Cardiac muscle cell (in vitro differentiated cells and primary cell): ENCODE measurements at places on chromosomes 1 and 21. TPM values are rescaled to one million over a fixed set of nuclear protein-coding genes. Genes with fewer than 3 reads are reported as not detected.
A peak's percentile ranks its signal among the peaks of the same experiment; 100 is the strongest.

DNA sequence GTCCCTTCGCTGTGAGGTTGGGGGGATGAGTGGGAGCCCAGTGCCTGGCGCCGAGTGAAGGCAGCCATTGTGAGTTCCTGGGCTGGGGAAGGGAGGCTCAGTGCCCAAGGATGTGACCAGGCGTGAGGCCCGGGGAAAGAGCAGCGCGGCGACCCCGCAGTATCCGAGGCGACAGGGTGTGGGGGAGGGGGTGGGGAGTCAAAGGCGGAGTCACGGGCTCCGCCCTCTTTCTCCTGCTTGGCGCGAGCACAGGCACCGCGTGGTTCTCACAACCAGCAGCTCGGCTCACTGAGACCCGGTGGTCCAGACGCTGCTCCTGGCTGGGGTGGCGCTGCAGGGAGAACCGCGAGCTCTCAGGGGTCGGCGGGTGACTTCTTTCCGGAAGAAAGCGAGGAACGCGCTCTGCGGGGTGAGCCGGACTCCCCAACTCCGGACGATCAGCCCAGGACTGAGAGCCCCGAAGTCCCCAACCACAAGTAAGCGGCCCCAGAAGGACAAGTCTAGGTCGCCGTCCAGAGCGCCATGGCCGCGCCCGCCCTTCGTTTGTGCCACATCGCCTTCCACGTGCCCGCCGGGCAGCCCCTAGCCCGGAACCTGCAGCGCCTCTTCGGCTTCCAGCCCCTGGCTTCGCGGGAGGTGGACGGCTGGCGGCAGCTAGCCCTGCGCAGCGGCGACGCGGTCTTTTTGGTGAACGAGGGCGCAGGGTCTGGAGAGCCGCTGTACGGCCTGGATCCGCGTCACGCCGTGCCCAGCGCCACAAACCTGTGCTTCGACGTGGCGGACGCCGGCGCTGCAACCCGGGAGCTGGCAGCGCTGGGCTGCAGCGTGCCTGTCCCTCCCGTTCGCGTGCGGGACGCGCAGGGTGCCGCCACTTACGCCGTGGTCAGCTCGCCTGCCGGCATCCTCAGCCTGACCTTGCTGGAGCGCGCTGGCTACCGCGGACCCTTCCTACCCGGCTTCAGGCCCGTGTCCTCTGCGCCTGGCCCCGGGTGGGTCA is at the start of gene HPDL:
Gene HPDL (plus strand): TSS at position 269 of the 997 bp plus-strand sequence. CDS start 254 bp downstream, at position 523.
- peaks cover 3% of the 10 kb centered on the region for H3K36me3 ChIP-seq
- DNase-seq, result peak; percentile 73
- no peak within 1 kb of the TSS for H3K27ac ChIP-seq
- H3K4me1 ChIP-seq, result no peaks in the 10 kb centered on the region
- no peaks in the 10 kb centered on the region for H3K27me3 ChIP-seq

GRCh38 chr1:185520188-185520920 is 203.3 kb upstream of the IVNS1ABP start:
- no peaks in the 10 kb centered on the region for H3K4me1 ChIP-seq
- no peaks in the 10 kb centered on the region for H3K36me3 ChIP-seq
- no peaks in the 10 kb centered on the region for H3K27me3 ChIP-seq
- no peak for DNase-seq
- H3K27ac ChIP-seq, result no peak overlapping the region
- H3K4me3 ChIP-seq, result no peak overlapping the region

The MPZ gene
- polyA plus RNA-seq, result 0.48 and 0.66 TPM in 2 replicates

GRCh38 chr1:228795596-228795995 is 60.3 kb downstream of the RHOU start:
- no peak overlapping the region for H3K4me3 ChIP-seq
- no peak for DNase-seq
- H3K27me3 ChIP-seq, result peaks cover 35% of the 10 kb centered on the region
- no peak overlapping the region for H3K27ac ChIP-seq
